ENCODE measurements at places on chromosomes 13 and 19. TPM values are rescaled to one million over a fixed set of nuclear protein-coding genes. Genes with fewer than 3 reads are reported as not detected.

DNA sequence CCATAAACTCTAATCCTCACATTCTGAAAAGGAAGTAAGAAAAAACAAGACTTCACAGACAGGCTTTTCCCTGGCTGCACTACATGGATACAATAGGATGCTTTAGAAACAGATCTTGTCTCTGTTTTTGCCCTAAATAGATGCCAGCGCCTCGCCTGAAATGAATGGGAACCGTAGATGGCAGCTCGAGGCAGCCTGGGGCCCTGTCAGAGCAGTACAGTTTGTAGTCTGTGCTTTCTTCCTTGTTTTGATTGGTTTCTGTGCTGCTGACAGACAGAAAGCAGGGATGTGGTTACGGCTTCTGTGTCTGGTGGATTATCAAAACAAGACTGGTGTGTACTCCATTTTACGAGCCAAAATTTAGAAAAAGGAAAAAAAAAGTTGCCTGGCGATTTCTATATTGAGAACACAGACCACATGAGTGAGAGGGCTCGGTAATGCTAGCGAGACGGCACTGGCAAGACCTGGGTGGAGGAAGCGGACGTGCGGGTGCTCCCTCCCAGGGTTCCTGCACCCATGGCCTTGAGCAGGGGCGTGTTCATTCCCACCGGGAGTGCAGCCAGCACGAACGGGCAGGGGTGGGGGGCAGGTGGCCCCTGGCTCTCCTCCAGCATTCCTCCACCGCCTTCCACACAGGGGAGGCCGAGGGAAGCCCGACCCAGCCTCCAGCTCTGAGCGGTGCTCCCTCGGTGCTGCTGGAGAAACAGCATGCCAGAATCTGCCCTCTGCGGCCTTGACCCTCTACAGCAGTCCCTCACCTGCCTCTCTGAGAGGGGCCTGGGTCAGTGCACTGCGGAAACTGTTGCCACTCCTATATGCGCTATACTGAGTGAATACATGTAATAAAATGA lies 37.6 kb upstream of the C1QTNF9 start:
- no peaks in the 10 kb centered on the region for H3K27me3 ChIP-seq
- peak overlapping the region; percentile 43 for H3K4me3 ChIP-seq
- DNase-seq = peak; percentile 80

Gene VSTM2B
- not detected for polyA plus RNA-seq

Gene OR7A5
- not detected for polyA plus RNA-seq

DNA sequence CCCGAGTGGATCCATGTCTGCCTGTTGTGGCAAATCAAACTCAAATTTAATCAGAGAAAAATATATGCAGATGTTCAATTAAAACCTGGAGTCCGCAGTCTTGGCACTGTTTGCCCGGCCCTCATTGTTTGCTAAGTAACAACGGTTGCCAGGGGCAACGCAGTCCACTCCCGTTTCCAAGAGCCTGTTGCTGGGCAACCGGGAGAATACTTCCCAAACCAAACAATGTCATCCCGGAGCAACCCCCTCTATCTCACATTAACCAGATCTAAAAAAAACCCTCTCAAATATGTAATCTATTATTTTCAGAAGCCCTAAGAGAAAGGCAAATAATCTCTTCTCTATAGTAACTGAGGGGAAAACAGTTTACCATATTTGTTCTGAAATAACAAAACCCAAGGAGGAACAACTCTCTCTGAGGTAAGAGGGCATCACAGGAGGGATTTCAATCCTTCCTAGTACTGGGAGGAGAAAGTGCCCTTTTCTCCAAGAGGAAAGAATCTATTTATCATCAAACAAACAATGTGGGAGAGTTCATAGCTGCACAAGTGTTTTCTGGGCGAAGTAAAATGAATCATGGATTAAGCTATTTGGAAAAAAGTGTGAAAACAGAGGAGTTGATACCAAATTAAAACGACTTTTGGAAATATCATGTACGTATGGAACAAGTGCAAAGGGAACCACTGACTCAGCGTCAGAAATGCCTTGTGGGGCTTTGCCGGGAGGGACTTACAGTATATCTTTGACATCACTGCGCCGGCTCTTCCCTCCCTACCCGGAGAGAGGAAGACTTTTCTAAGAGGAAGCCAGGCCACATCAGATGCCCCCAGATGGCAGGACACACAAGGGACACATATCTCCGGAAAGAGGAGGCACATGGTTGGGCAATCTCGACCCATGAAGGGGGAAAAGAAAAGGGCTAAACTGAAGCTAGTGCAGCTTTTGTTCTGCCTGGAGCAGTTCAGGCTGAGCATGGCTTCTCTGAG lies 43.3 kb downstream of the RFX2 start:
- DNase-seq = peak; percentile 94
- H3K36me3 ChIP-seq = no peaks in the 10 kb centered on the region
- H3K4me1 ChIP-seq = peaks cover 65% of the 10 kb centered on the region
- H3K4me3 ChIP-seq = peak overlapping the region; percentile 23
- no peaks in the 10 kb centered on the region for H3K27me3 ChIP-seq

Gene ZNF229
- 6.1 TPM for polyA plus RNA-seq

GRCh38 chr13:93450191-93450621 lies 223.6 kb downstream of the GPC6 start:
- no peak overlapping the region for H3K4me3 ChIP-seq
- H3K27ac ChIP-seq = no peak overlapping the region
- DNase-seq = no peak
- no peaks in the 10 kb centered on the region for H3K27me3 ChIP-seq
- H3K4me1 ChIP-seq = no peaks in the 10 kb centered on the region

Gene IRGC
- not detected for polyA plus RNA-seq

Gene CGB7
- 0.08 TPM for polyA plus RNA-seq

Data from heart left ventricle (tissue), 16 donors.